Activated CD4-positive, alpha-beta memory T cell treated with anti-CD3 and anti-CD28 coated beads, Interleukin-2, amount 10 ng/mL, durations not matched to agents 7 days and 5 days (primary cell): ENCODE measurements at places on chromosomes 7 and 10. TPM values are rescaled to one million over a fixed set of nuclear protein-coding genes. Genes with fewer than 3 reads are reported as not detected.

Gene ANKRD30A
- total RNA-seq: not detected

Gene NAT16
- total RNA-seq: not detected

Gene UCMA
- total RNA-seq: not detected

Gene VIPR2
- 0.23 TPM for total RNA-seq

Gene CADPS2
- total RNA-seq: not detected

Gene CFAP46
- not detected for total RNA-seq

Gene HMX3
- total RNA-seq: not detected

Gene GBX1
- total RNA-seq: not detected

Gene MKX
- total RNA-seq: not detected

Gene CFAP43
- total RNA-seq: 0.18 TPM

Gene ARL4A
- 19.8 TPM for total RNA-seq

Gene NFKB2
- 121 TPM for total RNA-seq

Gene RET
- 0.28 TPM for total RNA-seq

Gene ADO
- 21.8 TPM for total RNA-seq

Gene ANKRD1
- total RNA-seq: not detected

Gene ATRNL1
- total RNA-seq: 0.55 TPM

Gene LRRN3
- total RNA-seq: 18.0 TPM

Gene CALHM2
- total RNA-seq: 135 TPM

Gene NSMCE4A
- total RNA-seq: 54.7 TPM

Gene GPR26
- total RNA-seq: not detected
